ENCODE measurements at places on chromosomes 7 and 10. TPM values are rescaled to one million over a fixed set of nuclear protein-coding genes. Genes with fewer than 3 reads are reported as not detected.

DNA sequence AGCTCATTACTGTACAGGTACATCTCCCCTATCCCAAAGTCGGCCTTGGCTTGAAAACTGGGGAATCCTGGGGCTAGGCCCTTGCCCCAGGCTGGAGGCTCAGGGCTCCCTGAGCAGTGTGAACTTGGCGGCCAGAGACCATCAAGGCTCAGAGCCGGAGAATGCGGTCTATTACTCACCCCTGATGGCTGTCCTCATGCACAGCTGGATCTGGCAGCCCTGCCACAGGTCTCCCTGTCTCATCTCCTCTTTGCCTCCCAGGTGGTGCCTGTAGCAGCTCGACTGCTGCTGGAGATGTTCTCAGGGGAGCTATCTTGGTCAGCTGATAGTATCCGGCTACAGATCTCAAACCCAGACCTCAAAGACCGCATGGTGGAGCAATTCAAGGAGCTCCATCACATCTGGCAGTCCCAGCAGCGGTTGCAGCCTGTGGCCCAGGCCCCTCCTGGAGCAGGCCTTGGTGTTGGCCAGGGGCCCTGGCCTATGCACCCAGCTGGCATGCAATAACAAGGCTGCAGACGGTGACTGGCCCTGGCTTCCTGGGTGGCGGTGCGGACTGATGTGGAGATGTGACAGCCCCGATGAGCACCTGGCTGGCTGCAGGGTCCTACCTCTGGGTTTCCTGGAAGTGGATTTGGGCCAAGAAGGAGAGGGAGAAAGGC, 10.7 kb downstream of the IRF5 start:
- H3K4me1 ChIP-seq: no peaks in the 10 kb centered on the region
- no peaks in the 10 kb centered on the region for H3K36me3 ChIP-seq
- no peak overlapping the region for H3K4me3 ChIP-seq
- H3K27ac ChIP-seq: no peak overlapping the region

DNA sequence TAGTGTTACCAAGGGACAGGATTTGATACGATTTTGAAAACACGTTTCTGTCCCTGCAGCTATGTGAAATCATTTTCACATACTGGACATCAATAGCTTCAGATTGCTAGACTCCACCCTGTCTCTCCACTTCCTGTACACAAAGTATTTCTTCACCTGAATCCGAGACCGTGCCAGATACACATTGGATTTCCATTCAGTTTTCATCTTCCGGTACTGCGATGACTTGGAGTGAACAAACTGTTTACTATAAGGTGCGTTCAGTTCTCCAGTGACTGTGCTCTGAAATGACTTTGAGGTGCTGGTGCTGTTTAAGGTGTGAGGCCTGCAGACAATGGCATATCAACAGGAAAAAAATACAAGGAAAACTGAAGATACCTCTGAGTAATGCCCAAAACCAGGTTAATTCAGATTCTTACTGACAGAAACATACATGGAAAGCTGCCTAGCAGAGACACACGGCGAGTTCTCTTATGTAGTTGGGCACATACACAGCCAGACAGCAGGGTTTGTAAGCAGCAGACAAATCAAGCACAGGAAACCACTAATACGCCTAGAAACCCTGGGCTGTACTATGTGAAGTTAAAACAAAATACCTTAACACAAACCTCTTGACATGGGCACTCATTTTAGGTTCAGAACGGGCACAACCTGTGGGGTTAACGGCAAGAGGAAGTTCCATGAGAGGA, 119.2 kb downstream of the GALNT11 start:
- peaks cover 13% of the 10 kb centered on the region for H3K4me1 ChIP-seq
- H3K36me3 ChIP-seq: peaks cover 3% of the 10 kb centered on the region
- no peaks in the 10 kb centered on the region for H3K27me3 ChIP-seq
- no peak for DNase-seq
- no peak overlapping the region for H3K4me3 ChIP-seq

GRCh38 chr10:124450783-124451057, 885 bp upstream of the NKX1-2 start:
- peaks cover 8% of the 10 kb centered on the region for H3K27me3 ChIP-seq
- peaks cover 46% of the 10 kb centered on the region for H3K4me1 ChIP-seq
- DNase-seq: no peak
- no peak overlapping the region for H3K4me3 ChIP-seq

DNA sequence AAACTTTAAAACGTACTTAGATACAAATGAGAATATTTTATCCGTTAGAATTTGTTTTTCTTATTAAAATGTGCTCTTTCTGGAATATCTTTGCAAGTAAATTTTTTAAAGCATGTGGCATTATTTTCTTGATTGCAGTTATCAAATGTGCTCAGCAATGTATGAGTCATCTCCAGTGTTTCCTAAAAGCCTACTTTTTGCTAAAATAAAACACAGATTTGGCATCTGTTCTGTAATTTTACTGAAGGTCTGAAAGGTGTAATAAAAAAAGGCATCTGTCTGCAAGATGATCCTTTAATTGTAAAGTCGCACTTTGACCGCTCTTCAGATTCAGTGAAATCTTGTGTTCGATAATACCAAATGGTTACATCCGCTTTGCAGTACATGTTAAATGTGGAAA, 3.4 kb downstream of the GNAT3 start:
- H3K4me3 ChIP-seq: no peak overlapping the region
- no peak for DNase-seq
- no peaks in the 10 kb centered on the region for H3K4me1 ChIP-seq
- H3K27ac ChIP-seq: no peak overlapping the region

CTBP2 gene
- 47.4 TPM for total RNA-seq

- DNase-seq: no peak
- H3K27me3 ChIP-seq: no peaks in the 10 kb centered on the region
- no peaks in the 10 kb centered on the region for H3K36me3 ChIP-seq
- H3K4me1 ChIP-seq: no peaks in the 10 kb centered on the region
- H3K27ac ChIP-seq: peak overlapping the region; percentile 71
Observed at GRCh38 chr7:16753932-16754855, 639 bp downstream of the TSPAN13 start.

DNA sequence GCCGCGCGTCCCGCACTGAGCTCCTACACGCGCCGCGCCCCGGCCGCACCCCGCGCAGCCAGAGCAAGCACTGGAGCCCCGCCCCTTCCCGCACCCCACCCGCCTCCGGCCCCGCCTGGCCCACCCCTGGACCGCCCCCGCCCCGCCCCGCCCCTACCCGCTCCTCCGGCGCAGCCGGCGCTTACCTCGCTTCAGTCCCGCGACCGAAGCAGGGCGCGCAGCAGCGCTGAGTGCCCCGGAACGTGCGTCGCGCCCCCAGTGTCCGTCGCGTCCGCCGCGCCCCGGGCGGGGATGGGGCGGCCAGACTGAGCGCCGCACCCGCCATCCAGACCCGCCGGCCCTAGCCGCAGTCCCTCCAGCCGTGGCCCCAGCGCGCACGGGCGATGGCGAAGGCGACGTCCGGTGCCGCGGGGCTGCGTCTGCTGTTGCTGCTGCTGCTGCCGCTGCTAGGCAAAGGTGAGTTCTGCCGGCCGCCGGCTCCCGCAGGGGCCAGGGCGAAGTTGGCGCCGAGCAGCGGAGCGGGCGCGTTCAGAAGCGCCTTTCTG, at the start of gene RET:
RET (plus strand) TSS at position 194 of the 545 bp plus-strand sequence; CDS start at position 384, 190 bp downstream.
- no peak within 1 kb of the TSS for H3K27ac ChIP-seq
- H3K4me1 ChIP-seq: peaks cover 17% of the 10 kb centered on the region
- no peak for DNase-seq
- H3K4me3 ChIP-seq: peak within 1 kb of the TSS; percentile 33

GRCh38 chr10:68315582-68315981, 16.3 kb upstream of the HNRNPH3 start:
- H3K27ac ChIP-seq: no peak overlapping the region
- H3K4me1 ChIP-seq: no peaks in the 10 kb centered on the region
- H3K4me3 ChIP-seq: no peak overlapping the region
- no peaks in the 10 kb centered on the region for H3K27me3 ChIP-seq
- no peak for DNase-seq
- no peaks in the 10 kb centered on the region for H3K36me3 ChIP-seq

- H3K27me3 ChIP-seq: no peaks in the 10 kb centered on the region
- no peak for DNase-seq
- peaks cover 7% of the 10 kb centered on the region for H3K4me1 ChIP-seq
- no peak overlapping the region for H3K4me3 ChIP-seq
- H3K36me3 ChIP-seq: no peaks in the 10 kb centered on the region
Observed at GRCh38 chr10:79333513-79333912, 13.8 kb upstream of the PPIF start.

GRCh38 chr7:130956417-130957136, 222.6 kb upstream of the KLF14 start:
- H3K4me1 ChIP-seq: peaks cover 8% of the 10 kb centered on the region
- no peaks in the 10 kb centered on the region for H3K27me3 ChIP-seq
- H3K27ac ChIP-seq: peak overlapping the region; percentile 33
- no peak for DNase-seq

Measured in esophagus squamous epithelium (tissue), 5 donors.